Dermis microvascular lymphatic vessel endothelial cell (primary cell): ENCODE measurements at places on chromosomes 12 and 14. TPM values are rescaled to one million over a fixed set of nuclear protein-coding genes. Genes with fewer than 3 reads are reported as not detected.

GRCh38 chr12:48034835-48035805 lies 30.8 kb upstream of the COL2A1 start:
- no peak for DNase-seq

- no peak for DNase-seq
These were observed 744 bp downstream of the ATP5MC2 start for GRCh38 chr12:53674977-53675700.

- no peak for DNase-seq
These were observed 318.9 kb downstream of the SNAPC1 start for GRCh38 chr14:62081012-62081612.

- no peak for DNase-seq
These were observed 134.4 kb upstream of the NUDT4 start for GRCh38 chr12:93243382-93243688.

DNA sequence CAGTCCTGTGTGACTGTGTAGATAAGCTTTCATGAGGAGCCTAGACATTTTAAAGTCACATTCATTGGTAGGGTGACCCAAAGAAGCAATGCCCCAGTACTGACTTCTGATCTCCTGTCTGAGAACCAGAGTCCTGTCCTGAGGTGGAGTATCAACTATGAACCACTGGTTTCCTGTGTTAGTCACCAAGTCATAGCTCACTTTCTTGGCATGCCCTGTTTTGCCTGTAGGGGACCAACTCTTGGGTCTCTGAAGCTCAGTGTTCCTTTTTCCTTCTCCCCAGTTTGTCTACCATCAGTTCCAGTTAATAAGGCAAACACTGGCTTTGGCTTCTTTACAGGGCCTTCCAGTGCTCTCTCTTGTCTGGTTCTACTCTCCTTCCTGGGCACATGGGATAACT lies 97.4 kb downstream of the C12orf75 start:
- peak; percentile 81 for DNase-seq

- DNase-seq: no peak
These were observed 68.5 kb upstream of the FUT8 start for GRCh38 chr14:65344011-65344410.

- DNase-seq: no peak
These were observed 5.9 kb upstream of the TEX22 start for GRCh38 chr14:105392131-105393090.

DNA sequence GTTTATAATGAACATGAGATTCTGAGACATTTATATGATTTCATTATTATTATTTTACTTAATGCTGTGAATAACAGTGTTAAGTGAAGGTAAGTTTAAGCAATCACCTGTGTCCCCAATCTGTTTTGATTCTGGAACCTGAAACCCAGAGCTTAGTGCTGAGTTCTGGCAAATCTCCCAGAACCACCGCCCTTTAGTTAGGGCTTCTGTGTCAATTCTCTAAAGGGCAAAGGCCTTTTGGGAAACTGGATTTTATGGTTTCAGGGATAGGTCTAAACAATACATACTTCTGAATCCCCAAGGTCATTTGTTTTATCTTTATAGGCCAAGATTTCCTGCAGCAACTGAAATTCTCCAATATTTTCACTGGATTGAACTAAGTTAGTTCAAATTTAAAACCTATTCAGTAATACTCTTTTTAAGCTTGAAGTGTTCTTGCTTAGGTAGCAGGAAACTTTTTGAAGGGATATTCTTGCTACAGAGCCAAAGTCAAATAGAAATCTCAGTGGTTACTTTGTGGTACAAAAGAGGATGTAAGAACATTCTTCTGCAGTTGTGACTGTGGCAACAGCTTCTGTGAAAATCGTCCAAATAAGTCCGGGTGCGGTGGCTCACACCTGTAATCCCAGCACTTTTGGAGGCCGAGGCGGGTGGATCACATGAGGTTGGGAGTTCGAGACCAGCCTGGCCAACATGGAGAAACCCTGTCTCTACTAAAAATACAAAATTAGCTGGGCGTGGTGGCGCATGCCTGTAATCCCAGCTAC lies 10.0 kb upstream of the PKP2 start:
- DNase-seq: no peak

- DNase-seq: no peak
These were observed 40.9 kb upstream of the RHOJ start for GRCh38 chr14:63163306-63163705.

- DNase-seq: no peak
These were observed 10.9 kb upstream of the KCNA5 start for GRCh38 chr12:5032821-5033220.

- DNase-seq: no peak
These were observed 305.4 kb downstream of the PCNX1 start for GRCh38 chr14:71212683-71213107.

GRCh38 chr12:81077329-81077685 lies 572 bp upstream of the ACSS3 start:
- DNase-seq: no peak

GRCh38 chr12:11727133-11727664 lies 77.7 kb downstream of the ETV6 start:
- DNase-seq: no peak

DNA sequence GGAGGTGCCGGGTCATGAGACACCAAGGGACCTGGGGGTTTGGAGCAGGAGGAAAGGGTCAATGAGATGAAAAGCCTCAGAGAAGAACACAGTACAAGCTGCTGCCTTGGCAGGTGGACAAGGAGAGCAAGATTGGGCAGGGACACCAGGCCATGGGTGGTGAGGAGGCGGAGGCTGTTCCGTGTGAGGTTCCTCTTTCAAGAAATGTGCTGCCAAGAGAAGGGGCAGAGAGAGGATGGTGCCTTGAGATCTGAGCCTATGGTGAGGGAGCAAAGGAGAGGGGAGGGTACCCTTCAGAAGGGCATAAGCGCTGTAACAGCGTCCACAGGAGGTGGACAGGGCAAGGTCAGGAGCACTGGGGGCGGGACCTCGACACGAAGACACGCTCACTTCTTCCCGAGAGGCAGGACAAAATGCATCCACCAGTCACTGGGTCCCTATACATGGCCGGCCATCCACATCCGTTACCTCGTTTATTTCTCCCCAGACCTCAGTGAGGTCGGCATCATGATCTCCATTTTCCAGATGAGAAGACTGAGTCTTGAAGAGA lies 100.2 kb downstream of the B4GALNT3 start:
- DNase-seq: no peak

DNA sequence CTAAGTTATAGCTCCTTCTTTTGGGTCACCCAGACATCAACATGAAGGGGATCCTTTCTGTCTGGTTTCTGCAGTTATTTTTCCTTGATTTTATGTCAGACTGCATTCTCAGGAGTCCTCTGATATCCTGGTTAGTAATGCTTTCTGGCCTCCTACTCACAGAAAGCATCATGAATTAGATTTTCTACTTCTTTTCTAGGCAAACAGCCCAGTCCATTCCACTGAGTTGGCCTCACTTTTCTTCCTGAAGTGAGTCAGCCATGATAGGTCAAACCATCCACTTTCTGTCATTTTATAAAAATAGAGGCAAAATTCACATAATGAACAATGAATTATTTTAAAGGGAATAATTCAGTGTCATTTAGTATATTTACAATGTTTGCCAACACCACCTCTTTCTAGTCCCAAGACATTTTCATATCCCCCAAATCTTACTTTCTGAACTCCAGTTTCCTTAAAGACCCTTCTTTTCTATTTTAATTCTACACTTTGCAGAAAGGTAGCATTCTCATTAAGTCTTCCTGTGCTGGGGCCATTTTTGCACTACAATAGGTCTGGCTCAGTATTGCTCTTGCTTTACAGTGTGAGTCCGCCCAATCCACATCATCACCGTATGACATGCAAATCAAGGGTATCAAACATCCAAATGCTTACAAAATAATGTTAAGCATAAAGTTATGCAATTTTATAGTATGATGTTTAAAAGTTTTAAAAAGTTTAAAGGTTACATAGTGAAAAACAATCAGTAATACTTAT lies 95.1 kb downstream of the UNC79 start:
- DNase-seq: no peak

DNA sequence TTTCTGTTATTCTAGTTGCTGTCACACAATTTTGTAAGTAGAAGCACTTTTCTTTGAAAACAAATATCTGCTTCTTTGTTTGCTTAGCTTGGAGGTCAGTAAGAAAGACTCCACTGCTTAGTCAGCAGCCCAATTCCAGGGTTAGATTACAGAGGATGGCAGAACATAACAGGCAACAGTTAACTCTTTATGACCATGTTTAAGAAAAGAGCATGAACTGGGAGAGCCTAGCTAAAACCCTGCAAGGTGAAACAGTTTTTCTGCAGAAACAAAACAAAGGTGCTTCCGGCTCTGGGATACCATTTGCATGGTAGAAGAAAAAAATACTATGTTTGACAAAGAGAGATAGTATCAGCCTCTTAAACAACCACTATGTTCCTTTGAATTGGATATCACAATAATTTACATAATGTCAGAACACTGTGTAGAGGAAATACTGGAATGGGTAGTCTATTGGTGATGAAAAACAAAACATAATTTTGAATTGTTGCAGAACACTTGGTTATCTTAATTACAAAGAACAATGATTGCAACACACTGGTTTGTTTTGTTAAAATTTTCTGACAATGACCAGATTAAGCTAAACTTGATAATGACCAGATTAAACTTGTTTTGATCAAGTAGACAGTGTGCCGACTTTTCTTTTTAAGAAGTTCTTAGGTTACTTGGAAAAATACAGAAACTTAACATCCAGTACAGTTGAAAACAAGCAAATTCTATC lies 22.4 kb upstream of the PPM1H start:
- DNase-seq: no peak

- peak; percentile 36 for DNase-seq
These were observed 6.5 kb downstream of the TMEM253 start for GRCh38 chr14:21107283-21107800.

GRCh38 chr14:68552602-68553001 lies 240.3 kb downstream of the ZFP36L1 start:
- peak; percentile 78 for DNase-seq

DNA sequence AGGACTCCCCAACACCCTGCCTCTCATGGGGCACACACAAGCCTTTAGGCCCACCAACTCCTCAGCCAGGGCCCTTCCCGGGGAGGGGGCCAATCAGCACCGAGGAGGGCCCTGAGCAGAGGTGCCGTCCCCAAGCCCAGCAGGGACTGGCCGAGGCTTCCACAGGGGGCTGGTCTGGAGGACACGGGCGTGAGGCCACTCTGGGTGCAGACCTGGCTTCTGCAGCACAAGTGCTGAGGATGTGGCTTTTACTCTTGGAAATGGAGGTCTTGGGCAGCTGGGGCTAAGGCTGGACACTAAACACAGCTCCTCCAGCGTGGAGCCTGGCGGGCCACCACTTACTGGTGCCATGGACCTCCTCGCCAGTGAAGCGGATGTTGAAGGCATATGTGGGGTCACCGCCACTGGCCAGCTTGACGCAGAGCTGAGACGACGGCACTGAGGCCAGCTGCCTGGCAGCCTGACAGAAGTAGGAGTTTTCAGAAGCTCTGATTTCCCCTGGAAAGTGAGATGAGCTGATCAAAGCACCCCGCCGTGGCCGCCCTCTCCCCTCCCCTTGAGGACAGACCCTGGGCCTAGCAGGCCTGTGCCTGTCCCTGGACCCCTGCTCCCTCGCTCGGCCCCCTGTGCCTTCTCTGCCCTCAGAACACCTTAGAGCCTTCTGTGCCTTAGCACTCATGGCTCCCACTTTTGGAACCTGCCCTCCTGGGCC lies 44.0 kb downstream of the TRAFD1 start:
- no peak for DNase-seq

DNA sequence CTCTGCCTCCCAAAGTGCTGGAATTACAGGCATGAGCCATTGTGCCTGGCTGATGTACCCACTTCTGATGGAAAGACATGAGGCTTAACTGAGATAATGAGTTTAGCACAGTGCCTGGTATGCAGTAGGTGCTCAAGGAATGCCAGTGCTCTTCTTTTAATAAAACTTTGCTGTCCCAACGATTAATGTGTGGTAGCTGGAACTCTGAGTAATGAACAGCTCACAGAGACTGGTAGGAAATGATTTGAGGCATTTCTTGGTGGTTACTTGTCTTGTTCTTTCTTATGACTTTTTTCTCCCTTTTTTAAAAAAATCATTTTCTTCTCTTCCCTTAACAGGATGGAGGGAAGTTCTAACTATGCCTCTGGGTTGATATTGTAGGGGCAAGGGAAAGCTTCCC lies 235.7 kb upstream of the PWP1 start:
- no peak for DNase-seq

DNA sequence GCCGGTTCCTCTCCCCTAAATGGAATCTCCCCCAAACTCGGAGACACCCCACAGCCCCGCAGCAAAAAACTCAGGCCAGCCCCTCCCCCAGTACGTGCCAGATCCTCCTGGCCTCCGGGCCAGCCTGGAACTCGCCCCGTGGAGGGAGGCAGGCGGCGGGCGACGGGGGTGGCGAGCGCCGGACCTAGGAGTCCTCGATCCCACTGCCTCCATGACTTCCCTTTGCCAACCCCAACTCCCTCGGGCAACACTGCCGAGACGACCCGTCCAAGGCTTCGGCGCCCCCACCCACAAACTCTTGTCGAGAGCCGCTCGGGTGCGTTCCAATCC lies 400 bp downstream of the ADCY6 start:
- DNase-seq: no peak

DNA sequence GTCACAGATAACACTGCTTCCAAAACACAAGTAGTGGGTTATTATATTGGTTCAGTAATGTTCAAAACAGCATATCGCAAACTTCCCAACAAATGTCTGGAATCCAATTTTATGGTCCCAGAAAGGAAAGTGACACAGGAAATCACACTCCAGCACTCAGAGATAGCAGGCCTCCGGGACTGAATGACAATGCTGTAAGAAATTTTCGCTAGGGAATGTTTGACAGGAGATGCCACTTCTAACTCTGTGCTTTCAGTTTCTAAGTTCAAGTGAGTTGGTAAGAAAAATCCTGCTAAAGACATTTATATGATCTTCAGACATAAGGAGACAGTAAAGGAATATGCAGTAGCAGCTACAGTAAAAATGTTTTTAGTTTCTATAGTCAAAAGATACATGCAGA lies 93.2 kb downstream of the SLC2A13 start:
- no peak for DNase-seq

- DNase-seq: no peak
These were observed 305.4 kb downstream of the DPF3 start for GRCh38 chr14:72588521-72588920.

DNA sequence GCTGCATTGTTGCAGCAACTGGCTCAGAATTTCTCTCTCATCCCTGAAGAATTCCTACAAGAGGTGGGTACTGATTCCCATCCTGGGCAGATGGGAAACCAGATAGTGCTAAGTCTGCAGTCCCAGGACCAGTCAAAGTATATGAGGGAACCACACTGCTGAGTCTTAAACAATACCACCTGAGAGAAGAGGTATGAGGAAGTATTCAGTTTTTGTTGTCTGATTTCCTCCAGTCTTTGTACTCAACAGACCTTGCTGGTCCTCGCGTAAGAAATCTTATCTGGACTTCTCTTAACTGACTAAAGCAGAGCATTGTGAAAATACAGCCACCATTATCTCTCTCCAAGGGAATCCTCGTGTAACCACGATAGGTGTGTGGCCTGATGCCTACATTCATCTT lies 3.6 kb upstream of the EDDM3A start:
- DNase-seq: no peak

- no peak for DNase-seq
These were observed 105.1 kb upstream of the AMIGO2 start for GRCh38 chr12:47184813-47185212.

- DNase-seq: no peak
These were observed 45.7 kb downstream of the SPPL3 start for GRCh38 chr12:120858306-120859088.

The MRPL51 gene
- total RNA-seq: 70.5 and 106 TPM in 2 replicates

The RGS6 gene
- total RNA-seq: not detected in 2 replicates

The TPCN1 gene
- 5.5 and 7.2 TPM in 2 replicates for total RNA-seq

The TAS2R9 gene
- total RNA-seq: not detected in 2 replicates

The SRRM4 gene
- not detected in 2 replicates for total RNA-seq

The ZNF891 gene
- total RNA-seq: 0.51 TPM in 2 replicates

The KRT1 gene
- not detected in 2 replicates for total RNA-seq
